NCI-H226 (cell line): ENCODE measurements at places on chromosomes 7 and 10.
A peak's percentile ranks its signal among the peaks of the same experiment; 100 is the strongest.

GRCh38 chr10:71302874-71303568 is 16.0 kb upstream of the SLC29A3 start:
- DNase-seq, result peak; percentile 37

- DNase-seq, result no peak
Observed at GRCh38 chr10:77969114-77969513, 42.6 kb upstream of the DLG5 start.

- DNase-seq, result no peak
Observed at GRCh38 chr7:774161-775109, 47.4 kb upstream of the PRKAR1B start.

- DNase-seq, result no peak
Observed at GRCh38 chr10:2610946-2611345, 456.4 kb upstream of the PFKP start.

DNA sequence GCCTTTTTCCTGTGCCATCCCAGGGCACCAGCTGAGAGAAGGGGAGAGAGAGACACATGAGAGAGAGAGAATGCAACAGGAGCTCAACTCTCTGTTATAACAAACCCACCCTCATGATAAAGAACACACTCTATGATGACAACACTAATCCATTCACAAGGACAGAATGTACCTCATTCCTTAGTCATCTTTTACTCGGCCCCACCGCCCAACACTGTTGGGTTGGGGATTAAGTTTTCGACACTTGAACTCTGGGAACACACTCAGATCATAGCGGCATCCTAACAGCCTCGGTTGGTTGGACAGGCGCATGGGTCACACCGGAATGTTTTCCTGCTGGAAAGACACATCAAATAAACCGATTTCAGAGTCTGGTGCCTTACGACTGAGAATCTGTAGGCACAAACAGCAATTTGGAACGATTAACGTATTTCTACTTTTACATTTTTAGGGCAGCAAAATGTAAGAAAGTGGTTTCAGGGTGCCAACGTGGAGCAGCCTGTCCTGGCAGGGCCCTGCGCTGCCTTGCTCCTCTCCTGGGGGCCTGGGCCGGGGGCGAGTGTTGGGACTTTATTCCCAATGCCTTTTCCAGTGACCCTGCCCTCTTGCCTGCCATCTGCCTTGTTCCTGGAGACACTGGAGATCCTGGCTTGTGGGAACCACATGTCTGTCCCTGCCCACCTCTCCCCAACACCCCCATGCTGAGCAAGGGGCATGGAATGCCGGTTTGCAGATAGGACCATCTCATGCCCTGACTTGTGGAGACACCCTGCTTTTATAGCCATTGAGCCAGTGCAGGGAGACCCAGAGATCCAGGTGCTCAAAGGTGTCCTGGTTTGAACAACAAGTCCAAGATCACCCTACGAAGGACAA is 287.0 kb downstream of the TCERG1L start:
- DNase-seq, result no peak

DNA sequence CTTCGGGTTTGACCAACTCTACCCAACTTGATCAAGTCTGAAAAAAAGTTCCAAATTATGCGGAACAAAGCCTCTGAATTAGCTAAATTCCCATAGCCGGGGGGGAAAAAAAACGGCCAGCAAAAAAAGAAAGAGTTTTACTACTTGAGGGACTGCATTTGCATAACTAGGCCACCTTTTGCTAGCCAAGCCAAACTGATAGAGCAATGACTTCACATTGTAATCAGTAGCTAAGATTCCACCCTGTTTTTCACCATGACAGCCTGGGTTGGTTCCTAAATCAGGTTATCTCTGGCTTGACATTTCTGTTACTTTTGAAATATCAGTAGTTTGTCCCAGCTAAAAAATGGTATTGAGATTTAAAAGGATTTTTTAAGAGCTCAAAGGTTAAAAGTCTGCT is 31.4 kb upstream of the CREB3L2 start:
- DNase-seq, result no peak

- DNase-seq, result peak; percentile 62
Observed at GRCh38 chr10:7795605-7796004, 7.6 kb downstream of the ATP5F1C start.

DNA sequence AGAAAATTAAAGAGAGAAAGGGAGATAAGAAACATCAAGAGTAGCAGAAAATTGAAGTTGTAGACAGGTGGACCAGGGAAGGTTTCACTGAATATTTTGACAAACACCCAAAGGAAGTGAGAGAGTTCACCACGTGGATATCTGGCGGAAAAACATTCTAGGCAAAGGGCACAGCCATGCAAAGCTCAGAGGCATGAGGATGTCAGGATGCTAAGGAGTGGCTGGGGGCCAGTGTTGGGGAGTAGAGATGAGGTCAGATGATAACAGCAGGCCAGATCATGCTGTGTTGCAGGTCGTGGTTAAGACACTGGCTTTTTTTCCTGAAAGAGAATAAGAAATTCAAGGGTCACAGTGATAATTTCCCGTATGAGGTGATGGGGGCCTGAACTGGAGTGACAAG is 181.9 kb downstream of the DGKI start:
- DNase-seq, result no peak

DNA sequence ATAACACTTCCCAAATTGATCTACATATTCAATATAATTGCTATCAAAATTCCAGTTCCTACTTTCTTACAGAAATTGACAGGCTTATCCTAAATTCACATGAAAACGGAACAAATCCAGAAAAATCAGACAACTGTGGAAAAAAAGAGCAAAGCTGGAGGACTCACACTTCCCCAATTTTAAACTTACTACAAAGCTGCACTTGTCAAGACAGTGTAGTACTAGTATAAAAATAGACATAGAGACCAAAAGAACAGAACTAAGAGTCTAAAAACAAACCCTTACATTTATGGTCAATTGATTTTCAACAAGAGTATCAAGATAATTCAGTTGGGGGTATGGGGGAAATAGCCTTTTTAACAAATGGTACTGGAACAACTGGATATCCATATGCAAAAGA is 27.5 kb downstream of the LMBR1 start:
- DNase-seq, result no peak

DNA sequence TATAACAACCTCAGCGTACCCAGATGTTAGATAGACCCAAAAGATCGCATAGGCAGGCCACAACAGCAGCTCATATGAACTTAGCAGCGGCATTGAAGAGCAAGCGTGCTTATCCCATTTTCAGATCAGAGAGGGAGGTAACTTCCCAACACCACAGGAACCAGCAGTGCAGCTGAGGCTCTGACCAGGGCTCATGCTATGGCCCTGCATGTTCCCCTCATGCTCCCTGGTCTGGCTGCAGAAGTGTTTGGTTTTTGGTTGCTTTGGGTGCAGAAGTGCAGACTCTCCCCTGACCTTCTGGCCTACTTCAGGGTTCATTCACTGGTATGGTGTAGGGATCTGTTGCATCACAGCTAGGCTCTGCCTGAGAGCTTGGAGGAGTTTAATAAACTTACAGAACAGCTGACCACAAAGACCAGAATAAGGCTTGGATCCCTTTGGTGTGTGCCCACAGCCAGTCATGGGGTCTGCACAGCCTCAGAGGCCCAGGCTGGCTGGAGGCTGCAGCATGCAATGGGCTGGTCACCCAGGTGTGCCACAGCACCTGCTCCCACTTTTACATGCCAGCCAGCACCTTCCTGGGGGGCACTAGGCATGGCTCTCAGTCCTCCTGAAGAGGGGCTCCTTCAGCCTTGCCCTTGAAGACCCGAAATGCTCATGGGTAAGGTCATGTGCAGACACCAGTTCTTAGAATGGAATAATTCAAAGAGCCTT is 9.1 kb upstream of the CXCL12 start:
- no peak for DNase-seq

GRCh38 chr10:45404087-45404769 is 30.2 kb downstream of the ALOX5 start:
- no peak for DNase-seq

- no peak for DNase-seq
Observed at GRCh38 chr7:74400420-74401136, 53.1 kb upstream of the GTF2IRD1 start.

GRCh38 chr7:124688991-124689390 is 76.6 kb downstream of the GPR37 start:
- DNase-seq, result peak; percentile 62

- DNase-seq, result no peak
Observed at GRCh38 chr10:76309070-76309469, 877.6 kb downstream of the LRMDA start.

GRCh38 chr7:137772748-137773147 is 74.0 kb downstream of the DGKI start:
- peak; percentile 28 for DNase-seq

GRCh38 chr7:142866361-142867096 is 11.7 kb downstream of the EPHB6 start:
- DNase-seq, result peak; percentile 34

DNA sequence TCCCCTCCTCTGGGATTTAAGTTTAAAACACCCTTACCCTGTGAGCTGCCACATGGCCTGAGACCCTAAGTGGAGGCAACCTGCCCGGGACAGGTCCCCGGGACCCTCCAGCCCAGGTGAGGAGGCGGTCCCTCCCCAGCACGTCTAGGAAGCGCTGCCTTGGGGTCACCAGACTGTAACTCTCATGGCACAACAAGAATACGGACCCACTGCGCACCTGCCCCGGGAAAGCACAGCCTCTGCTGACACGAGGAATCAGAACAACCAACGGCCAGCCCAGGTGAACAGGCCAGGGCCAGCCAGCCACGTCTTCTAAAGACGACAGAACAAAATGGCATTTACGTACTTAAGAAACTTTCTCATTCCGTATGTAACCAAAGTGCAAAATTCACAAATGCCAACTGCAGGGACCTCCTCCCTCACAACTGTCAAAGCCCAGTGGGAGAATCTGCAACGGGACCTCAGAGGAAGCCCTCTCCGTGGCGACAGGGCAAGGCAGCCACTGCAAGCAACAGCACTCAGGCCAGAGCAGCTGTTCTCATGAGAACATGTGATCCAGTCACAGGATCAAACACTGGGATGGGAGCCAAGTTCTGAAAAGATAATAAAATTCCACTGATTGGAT is 208.4 kb downstream of the DIP2C start:
- no peak for DNase-seq

- DNase-seq, result no peak
Observed at GRCh38 chr10:63171255-63171855, 38.2 kb downstream of the NRBF2 start.

DNA sequence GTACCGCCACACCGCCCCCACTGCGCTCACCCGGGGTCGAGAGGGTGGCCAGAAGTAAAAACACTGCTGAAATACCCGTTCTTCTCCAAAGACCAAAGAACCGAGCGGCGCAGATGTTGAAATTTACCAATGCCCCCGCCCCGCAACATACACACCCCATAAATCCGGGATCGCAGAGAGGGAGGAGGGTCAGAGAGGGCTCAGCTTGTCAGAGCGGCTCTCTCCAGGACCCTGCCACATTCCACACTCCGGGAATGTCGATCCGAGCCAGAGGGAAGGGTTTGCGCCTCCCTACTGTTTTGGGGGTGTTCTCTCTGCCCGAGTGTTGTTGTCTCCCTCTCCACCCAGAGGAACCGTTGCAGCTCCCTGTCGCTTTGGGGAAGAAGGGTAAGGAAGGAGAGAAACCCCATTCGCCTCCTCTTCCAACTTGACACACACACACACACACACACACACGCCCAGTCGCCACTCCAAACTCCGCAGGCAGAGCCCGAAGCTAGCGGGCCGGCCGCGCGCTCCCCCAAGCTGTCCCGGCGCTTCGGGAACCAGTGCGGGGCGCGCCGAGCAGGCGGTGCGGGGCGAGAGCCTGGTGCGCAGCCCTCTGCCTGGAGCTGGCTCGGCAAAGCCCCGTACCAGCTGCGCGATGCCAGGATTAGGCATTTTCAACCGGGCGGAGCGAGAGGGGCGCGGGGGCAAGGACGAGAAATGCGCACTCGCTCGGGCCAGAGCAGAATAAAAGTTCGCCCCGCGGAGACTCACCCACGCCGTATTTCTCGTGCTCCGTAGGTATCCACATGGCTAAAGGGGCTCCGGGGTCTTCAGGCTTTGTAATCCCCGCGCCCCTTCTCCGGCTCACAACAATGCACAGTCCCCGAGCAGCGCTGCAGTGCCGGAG is 609 bp downstream of the DOCK4 start:
- DNase-seq, result peak; percentile 25

DNA sequence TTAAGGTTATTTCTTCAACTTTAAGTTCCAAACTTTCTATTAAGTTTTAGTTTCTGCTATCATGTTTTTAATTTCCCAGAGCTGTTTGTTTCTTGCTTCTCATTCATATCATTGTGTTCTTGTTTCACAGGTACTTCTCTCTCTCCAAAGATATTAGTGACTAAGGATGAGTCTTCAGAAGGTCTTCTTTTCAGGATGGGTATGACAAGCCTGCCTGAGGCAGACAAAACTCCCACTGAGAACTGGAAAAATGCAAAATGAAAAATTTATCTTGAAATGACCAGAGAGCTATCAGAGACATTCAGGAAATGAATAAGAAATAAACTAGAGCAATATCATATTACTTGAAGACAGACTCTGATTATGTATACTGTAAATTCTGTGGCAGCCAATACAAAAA is 110.8 kb upstream of the EGFR start:
- peak; percentile 40 for DNase-seq

DNA sequence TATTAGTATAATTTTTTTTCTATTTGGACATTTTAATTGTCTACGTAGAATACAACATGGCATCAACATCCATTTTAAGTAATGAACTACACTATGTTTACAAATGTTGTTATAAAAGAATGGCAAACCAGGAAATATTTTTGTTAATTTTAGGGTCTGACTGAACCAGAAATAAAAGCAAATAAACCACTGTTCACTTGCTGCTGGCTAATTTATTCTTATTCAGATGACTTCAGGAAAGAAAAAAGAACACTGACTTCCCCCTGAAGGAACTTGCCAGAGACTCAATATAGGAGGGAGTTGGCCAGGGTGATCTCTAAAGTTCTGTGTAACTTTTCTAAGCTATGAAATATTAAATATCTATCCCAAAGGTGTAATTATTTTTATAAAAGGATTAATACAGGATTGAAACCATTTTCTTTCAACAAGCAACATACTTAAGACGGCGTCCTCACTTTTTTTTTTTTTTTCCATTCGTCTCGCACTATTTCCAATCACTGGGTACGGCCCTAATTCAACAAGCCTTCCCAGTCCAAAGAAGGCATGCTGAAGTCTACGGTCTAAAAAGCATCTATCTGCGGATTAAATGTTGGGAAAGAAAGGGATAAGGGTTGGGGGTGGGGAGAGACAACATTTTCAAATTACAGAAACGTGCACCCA is 1.2 kb downstream of the USP6NL start:
- DNase-seq, result no peak

DNA sequence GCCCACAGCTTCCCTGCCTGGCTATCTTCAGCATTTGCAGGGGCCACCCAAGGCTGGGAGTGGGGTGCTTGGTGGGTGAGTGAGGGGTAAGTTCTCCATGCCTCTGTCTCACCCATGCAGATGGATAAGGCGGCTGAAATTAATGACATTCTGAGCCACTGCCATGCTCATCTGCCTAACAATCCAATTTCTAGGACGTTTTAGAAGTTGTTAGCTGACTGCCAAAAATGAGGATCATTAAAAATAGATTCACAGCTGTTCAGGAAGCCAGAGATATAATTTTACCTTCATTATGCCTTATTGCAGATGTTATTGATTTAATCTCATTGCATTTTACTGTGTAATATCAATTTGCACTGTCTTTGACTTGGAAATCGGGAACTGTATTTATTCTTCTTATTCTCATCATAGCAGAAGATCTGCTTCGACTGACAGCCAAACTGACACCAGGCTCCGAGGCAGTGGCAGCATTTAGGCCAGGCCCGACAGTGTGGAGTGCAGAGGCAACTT is 334.4 kb upstream of the NPVF start:
- DNase-seq, result no peak
